Progenitor cell of endocrine pancreas (in vitro differentiated cells): ENCODE measurements at places on chromosomes 16 and 17. TPM values are rescaled to one million over a fixed set of nuclear protein-coding genes. Genes with fewer than 3 reads are reported as not detected.

DNA sequence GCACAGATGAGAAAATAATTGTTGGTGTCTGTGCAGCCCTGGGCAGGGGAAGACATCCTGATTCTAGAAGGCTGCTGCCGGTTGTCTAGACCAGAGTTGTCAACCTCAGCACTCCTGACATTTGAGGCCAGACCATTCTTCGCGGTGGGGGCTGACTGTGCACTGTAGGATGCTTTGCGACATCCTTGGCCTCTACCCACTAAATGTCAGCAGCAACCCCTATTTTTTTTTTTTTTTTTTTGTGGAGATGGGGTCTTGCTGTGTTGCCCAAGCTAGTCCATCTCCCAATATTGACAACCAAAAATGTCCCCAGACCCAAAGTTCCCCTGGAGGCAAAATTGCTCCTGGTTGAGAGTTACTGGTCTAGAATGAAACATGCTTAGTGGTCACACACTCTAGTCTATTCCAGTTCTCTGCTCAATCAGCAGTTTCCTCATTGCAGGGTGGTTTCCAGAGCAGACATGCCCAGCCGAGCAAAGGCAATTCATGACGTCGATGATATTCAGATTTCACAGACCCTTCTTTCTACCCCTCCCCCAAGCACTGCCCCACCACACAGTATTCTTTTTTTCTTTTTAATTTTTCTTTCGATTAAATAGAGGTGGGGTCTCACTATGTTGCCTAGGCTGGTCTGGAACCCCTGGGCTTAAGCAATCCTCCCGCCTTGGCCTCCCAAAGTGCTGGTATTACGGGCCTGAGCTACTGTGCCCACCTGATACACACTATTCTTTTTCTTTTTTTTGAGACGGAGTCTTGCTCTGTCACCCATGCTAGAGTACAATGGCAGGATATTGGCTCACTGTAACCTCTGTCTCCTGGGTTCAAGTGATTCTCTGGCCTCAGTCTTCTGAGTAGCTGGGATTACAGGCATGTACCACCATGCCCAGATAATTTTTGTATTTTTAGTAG lies 9.0 kb downstream of the C17orf99 start:
- H3K4me3 ChIP-seq = no peak overlapping the region
- no peaks in the 10 kb centered on the region for H3K27me3 ChIP-seq
- H3K36me3 ChIP-seq = no peaks in the 10 kb centered on the region
- DNase-seq = no peak
- peaks cover 12% of the 10 kb centered on the region for H3K4me1 ChIP-seq

The G6PC1 gene
- not detected in 2 replicates for total RNA-seq

- DNase-seq = no peak
- no peaks in the 10 kb centered on the region for H3K4me1 ChIP-seq
- no peak overlapping the region for H3K27ac ChIP-seq
- peaks cover 9% of the 10 kb centered on the region for H3K27me3 ChIP-seq
- H3K4me3 ChIP-seq = no peak overlapping the region
- H3K36me3 ChIP-seq = peaks cover 2% of the 10 kb centered on the region
These were observed 14.2 kb upstream of the IL21R start for GRCh38 chr16:27387724-27388123.

DNA sequence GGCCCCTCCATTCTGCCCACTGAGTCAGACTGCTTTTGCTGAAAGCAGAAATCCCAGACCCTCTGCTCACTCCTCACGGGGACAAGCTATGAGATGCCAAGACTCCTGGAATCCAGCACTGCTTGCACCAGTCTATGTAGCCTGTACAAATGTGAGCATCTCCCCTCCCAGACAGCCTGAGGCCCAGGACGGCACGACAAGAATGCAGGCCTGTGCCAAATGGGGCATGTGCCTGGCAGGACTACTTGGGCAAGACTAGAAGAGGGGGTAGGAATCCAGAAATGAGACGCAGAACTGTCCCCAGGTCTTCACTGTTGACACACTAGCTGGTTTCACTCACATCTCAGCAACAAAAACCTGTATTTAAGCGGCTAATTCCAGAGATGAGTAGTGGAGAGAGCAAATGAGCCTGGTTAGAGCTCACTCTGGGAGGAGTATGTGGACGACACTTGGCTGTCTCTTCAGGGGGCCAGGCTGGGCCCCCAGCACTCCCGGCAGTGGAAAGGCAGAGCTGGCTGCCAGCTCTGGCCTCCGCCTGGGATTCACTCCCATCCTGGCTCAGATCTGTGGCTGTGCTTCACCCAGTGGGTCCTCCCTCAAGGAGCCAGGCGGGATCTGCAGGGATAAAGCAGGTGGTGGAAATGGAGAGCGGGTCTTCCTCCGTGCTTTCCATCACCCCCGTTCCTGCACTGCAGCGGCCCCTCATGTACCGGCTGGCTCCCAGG lies 2.9 kb upstream of the MYO1C start:
- H3K27me3 ChIP-seq = peaks cover 10% of the 10 kb centered on the region
- no peak overlapping the region for H3K27ac ChIP-seq
- no peak overlapping the region for H3K4me3 ChIP-seq
- H3K36me3 ChIP-seq = no peaks in the 10 kb centered on the region
- no peak for DNase-seq
